ENCODE measurements at places on chromosomes 16 and 17. TPM values are rescaled to one million over a fixed set of nuclear protein-coding genes. Genes with fewer than 3 reads are reported as not detected.

HIGD1B gene
- total RNA-seq = not detected

BHLHA9 gene
- not detected for total RNA-seq

DNA sequence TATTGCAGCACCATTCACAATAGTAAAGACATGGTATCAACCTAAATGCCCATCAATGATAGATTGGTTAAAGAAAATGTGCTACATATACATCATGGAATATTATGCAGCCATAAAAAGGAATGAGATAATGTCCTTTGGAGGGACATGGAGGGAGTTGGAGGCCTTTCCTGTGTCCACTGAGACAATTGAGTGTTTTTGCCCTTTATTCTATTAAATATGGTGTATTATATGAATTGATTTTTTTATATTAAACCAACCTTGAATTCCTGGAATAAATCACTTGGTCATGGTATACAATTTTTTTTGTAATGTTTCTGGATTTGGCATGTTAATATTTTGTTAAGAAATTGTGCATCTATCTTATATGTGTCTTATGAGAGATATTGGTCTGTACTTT lies 9.0 kb upstream of the CCR7 start:
- DNase-seq = no peak

DNA sequence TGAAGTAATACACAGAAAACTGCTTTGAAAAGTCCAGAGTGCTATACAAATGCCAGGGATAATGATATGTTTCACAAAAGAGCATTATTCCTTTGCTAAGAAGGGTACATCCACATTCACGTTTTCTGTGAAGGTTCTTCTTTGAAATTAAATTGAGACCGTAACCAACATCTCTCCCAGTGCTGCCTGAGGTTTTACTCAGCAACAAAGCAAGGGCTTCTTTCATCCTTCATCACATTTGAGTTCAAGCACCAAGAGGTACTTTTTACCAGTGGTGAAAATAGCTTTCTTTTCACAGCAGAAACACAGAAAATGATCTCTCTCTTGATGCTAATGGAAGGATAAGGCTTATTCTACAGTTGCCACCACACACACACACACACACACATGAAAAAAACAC lies 113.3 kb downstream of the TOX3 start:
- DNase-seq = no peak

- no peak for DNase-seq
Measured at GRCh38 chr17:52294301-52294700, 135.8 kb upstream of the CA10 start.

DNA sequence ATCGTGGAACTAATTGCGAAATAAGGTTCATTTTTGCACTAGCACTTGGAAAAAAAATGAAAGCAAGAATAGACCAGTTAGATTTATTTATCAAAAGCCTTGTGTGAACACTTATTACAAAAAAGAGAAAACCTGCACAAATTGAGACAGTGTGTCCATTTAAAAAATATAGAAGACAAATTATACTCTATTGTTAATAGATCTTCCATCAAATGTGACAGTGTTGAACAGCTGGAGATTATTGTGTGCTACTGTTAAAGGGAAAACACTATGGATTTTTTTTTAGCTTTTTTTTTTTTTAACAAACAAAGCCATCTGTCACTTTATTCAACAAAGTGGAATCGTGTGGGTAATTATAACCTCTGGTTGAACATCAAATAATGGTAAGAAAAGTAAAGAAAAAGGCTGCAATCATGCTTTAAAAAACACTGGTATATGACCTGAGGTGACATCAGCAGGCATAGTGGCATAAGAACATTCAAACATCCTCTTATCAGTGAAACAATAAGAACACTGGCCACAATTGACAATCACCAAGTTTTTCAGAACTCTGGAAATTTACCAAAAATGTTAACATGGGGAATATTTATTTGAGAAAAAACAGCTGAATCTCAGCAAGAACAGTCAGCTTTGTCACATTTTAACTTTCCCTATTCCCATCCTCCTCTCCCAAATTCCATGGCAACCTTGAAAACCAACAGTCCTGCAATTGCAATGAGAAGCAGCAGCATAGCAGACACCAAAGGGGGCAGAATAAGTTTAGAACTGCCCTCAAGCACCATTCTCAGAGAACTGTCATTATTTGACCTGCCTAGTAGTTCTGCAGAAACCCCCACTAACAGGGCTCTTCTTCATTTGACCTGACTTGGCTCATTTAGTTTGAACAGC lies 442.3 kb upstream of the MON1B start:
- peak; percentile 4 for DNase-seq
